ENCODE measurements at places on chromosomes 2 and 18.
A peak's percentile ranks its signal among the peaks of the same experiment; 100 is the strongest.

GRCh38 chr2:177983183-177983788, 89.3 kb downstream of the PDE11A start:
- H3K27me3 ChIP-seq = no peaks in the 10 kb centered on the region
- H3K27ac ChIP-seq = no peak overlapping the region
- H3K36me3 ChIP-seq = no peaks in the 10 kb centered on the region

DNA sequence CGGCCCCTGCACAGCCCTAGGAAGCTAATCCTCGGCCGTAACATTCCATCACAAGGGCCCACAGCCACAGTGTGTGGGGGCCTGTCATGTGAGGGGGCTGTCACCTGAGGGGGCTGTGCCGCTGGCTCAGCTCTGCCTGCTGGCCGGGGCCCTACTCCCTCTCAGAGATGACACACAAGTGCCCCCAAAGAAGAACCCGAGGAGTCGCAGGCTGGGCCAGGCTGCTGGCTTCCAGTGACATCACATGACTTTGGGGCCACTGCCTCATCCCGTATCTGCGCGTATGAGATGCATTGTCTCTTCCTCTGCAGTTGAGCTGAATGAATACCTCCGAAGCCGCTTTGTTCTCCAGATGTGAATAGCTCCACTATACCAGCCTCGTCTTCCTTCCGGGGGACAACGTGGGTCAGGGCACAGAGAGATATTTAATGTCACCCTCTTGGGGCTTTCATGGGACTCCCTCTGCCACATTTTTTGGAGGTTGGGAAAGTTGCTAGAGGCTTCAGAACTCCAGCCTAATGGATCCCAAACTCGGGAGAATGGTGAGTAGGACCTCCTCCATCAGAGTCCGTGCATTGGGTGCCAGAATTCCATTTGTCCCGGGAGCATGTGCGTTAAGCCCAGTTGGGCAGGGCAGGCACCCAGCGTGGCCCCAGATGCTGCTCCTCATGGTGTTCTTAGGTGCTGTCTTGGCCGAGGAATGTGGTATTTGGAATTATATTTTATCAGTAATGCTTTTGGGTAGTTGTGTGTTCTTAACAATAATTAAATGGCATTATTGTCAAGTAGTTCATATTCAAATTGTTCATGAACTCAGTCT, at the start of gene CNDP1:
Gene CNDP1, plus strand, starts transcription at position 351 of the 820 bp plus-strand sequence. Its CDS starts 168 bp downstream, at position 519.
- no peak within 1 kb of the TSS for H3K27ac ChIP-seq
- peaks cover 10% of the 10 kb centered on the region for H3K27me3 ChIP-seq
- no peaks in the 10 kb centered on the region for H3K4me1 ChIP-seq
- no peaks in the 10 kb centered on the region for H3K36me3 ChIP-seq

GRCh38 chr2:200150411-200151086, 155.9 kb upstream of the SPATS2L start:
- no peak overlapping the region for H3K4me3 ChIP-seq
- peaks cover 4% of the 10 kb centered on the region for H3K27me3 ChIP-seq
- peaks cover 4% of the 10 kb centered on the region for H3K36me3 ChIP-seq

GRCh38 chr18:43524260-43524659, 247.0 kb upstream of the SYT4 start:
- H3K4me3 ChIP-seq = no peak overlapping the region
- no peaks in the 10 kb centered on the region for H3K36me3 ChIP-seq
- H3K27me3 ChIP-seq = no peaks in the 10 kb centered on the region

DNA sequence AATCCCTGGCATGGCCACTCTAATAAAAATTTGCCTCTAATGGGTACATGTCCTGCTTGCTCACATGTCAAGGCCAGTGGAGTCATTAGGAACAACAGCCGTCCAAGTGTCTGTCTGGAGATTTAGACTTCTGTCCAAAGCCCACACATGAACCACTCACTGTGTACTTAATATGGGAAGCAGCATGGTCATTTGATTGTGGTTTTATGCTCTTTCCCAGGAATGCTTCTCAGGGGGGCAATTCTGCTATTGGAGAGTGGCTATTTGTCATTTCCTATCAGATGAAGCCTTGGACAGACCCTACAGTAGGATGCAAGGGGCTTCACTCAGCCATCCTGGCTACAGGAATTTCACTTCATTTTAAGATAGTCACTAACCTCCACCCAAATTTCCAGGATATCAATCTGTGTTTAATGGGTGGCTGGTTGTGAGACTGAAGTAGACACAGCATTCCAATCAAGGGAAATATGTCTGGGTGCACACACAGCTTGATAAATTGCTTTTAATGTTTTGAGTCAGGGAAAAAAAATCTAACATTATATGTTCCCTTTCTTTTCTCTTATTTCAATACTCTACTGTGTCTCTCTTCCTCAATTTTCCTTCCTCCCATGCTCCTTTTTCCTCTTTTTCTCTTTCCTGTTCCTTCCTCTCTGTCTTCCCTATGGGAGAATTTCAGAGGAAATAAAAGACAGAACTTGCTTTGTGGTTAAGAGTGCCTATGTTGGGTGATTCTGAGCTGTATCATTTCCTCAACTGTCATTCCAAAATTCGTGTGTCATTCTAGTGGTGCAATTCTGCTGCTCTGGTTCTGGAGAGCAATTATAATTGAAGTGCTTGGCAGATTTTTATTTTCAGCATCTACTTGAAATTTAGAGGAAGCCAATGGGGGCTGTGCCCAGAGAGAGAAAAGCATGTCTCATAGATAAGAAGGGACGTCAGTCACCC, 320.1 kb downstream of the OSR1 start:
- DNase-seq = no peak
- H3K36me3 ChIP-seq = no peaks in the 10 kb centered on the region
- no peak overlapping the region for H3K27ac ChIP-seq
- H3K4me1 ChIP-seq = no peaks in the 10 kb centered on the region

GRCh38 chr2:238822955-238823354, 24.9 kb upstream of the TWIST2 start:
- no peak overlapping the region for H3K4me3 ChIP-seq
- H3K36me3 ChIP-seq = no peaks in the 10 kb centered on the region
- no peak overlapping the region for H3K27ac ChIP-seq
- DNase-seq = no peak
- H3K4me1 ChIP-seq = no peaks in the 10 kb centered on the region
- peaks cover 37% of the 10 kb centered on the region for H3K27me3 ChIP-seq

- H3K27ac ChIP-seq = no peak overlapping the region
- no peaks in the 10 kb centered on the region for H3K27me3 ChIP-seq
- H3K36me3 ChIP-seq = no peaks in the 10 kb centered on the region
- no peak overlapping the region for H3K4me3 ChIP-seq
- H3K4me1 ChIP-seq = no peaks in the 10 kb centered on the region
These were observed 313.6 kb upstream of the MC4R start for GRCh38 chr18:60686142-60686541.

DNA sequence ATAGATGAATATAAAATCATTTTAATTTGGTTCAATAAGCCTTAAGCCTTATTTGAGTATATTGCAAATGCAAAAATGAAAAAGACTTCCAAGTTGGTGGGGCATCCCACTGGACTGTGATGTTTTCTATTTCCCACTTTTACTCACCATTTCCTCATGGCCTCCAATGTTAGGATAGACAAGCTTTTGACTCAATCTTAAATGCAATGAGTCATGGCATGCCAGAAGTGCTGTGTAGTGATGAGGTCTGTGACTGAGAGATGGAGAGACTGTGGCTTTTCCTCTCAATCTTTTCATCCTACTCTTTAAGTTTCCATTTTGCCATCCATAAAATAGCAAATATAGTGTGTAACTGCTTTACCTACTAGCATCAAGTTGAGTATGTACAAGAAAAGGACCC, 1401.2 kb upstream of the CELF4 start:
- no peaks in the 10 kb centered on the region for H3K4me1 ChIP-seq
- H3K4me3 ChIP-seq = no peak overlapping the region
- DNase-seq = no peak
- no peaks in the 10 kb centered on the region for H3K27me3 ChIP-seq

GRCh38 chr2:219207134-219207883, 727 bp downstream of the ZFAND2B start:
- no peaks in the 10 kb centered on the region for H3K36me3 ChIP-seq
- no peak for DNase-seq
- H3K27ac ChIP-seq = peak overlapping the region; percentile 97
- no peaks in the 10 kb centered on the region for H3K27me3 ChIP-seq
- peaks cover 42% of the 10 kb centered on the region for H3K4me1 ChIP-seq
- peak overlapping the region; percentile 92 for H3K4me3 ChIP-seq

- no peaks in the 10 kb centered on the region for H3K36me3 ChIP-seq
- no peak for DNase-seq
- H3K27ac ChIP-seq = no peak overlapping the region
- no peaks in the 10 kb centered on the region for H3K27me3 ChIP-seq
- no peak overlapping the region for H3K4me3 ChIP-seq
- H3K4me1 ChIP-seq = no peaks in the 10 kb centered on the region
These were observed 79.2 kb upstream of the CDH2 start for GRCh38 chr18:28256166-28256565.

DNA sequence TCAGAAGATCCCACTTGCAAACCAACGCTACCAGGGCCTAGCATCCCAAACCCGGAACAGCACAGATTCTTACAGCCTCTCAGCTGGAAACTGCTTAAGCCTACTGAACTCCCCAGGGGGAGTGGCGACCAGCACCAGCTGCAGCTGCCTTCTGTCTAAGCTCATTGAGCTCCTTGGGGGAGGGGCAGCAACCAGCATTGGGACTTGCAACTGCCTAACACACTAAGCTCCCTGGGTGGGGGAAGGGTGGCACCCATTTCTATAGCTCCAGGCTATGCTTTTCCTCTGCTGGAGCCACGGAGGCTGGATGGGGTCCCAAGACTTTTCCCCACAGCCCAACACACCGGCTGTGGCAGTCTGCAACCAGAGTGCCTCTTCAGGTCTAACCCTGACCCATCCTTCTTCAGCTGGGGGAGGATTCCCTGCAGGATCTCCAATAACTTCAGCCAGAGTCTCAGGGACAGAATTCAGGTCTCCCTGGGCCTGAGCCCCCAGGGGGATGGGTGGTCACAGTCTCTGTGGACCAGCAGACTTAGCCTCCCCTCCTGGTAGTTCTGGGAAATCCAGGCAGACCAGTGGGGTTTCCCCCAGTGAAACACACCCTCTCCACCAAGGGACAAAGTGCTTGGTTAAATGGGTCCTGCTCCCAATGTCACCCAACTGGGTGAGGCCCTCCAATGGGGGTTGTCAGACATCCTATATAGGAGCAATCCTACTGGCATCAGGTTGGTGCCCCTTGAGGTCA, 45.9 kb upstream of the ITGA4 start:
- H3K4me1 ChIP-seq = peaks cover 80% of the 10 kb centered on the region
- DNase-seq = peak; percentile 69
- no peaks in the 10 kb centered on the region for H3K36me3 ChIP-seq
- peak overlapping the region; percentile 75 for H3K27ac ChIP-seq
- H3K27me3 ChIP-seq = no peaks in the 10 kb centered on the region
- peak overlapping the region; percentile 72 for H3K4me3 ChIP-seq

DNA sequence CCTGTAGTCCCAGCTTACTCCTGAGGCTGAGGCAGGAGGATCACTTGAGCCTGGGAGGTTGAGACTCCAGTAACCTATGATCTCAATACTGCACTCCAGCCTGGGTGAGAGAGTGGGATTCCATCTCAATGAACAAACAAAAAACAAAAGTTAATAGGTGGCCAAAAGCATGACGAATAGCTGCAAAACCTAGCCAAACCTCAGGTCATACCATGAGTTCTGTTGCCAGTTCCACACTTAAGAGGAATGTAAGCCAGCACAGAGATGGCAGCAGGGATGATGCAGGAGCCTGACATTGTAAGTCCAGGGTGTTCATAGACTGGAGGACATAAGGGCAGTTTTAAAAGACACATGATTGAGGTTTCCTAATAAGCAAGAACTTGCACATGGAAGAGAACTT, 55.3 kb upstream of the RMDN2 start:
- H3K4me3 ChIP-seq = no peak overlapping the region
- H3K27me3 ChIP-seq = peaks cover 26% of the 10 kb centered on the region
- no peak for DNase-seq
- H3K27ac ChIP-seq = no peak overlapping the region
- peaks cover 10% of the 10 kb centered on the region for H3K4me1 ChIP-seq

- H3K36me3 ChIP-seq = no peaks in the 10 kb centered on the region
- H3K27me3 ChIP-seq = no peaks in the 10 kb centered on the region
- DNase-seq = no peak
- no peak overlapping the region for H3K4me3 ChIP-seq
These were observed 28.8 kb upstream of the SLC3A1 start for GRCh38 chr2:44246436-44246835.
